ENCODE measurements at places on chromosomes 5 and 9. TPM values are rescaled to one million over a fixed set of nuclear protein-coding genes. Genes with fewer than 3 reads are reported as not detected.

The PTPN3 gene
- 14.4 TPM for total RNA-seq

DNA sequence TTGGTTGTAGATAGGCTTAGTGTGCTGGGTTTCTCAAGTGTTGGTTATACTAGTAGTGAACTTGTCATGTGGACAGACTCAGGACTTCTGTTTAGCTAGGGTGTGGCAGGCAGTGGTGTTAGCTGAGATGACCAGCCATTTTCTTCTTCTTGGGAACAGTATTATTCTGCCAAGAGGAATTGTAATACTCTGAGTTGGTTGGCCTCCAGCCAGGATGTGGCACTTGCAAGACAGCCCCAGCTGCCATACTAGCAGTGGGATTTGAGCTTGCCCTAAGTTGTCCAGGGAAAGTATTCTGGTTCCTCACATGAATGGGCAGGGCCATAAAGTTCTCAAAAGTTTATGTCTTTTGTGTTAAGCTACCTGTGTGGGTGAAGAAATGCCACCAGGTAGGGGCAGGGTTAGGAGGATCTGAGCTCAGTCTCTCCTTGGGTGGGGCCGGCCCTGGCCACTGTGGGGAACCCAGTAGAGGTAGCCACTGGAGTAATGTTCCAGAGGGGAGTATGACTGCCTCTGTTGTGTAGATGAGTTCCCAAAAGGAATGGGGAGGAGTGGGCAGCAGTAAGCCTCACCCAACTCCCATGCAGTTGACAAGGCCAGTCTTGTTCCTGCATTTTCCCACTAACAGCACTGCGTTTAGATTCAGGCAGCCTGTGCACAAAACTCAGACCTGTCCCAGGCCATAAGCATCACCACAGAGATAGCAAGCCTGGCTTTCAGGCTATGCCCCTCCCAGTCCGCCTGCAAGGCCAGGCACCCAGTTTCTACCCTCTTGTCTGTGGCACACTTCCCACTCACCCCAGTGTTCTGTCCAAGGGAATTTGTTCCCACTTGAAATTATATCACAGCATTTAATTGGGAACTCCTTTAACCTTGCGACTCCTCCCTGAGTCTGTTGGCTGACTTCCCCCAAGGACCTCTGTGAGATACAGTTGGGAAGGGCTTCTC lies 250.7 kb downstream of the ANXA1 start:
- no peak for DNase-seq
- no peaks in the 10 kb centered on the region for H3K36me3 ChIP-seq
- no peaks in the 10 kb centered on the region for H3K27me3 ChIP-seq
- no peak overlapping the region for H3K4me3 ChIP-seq
- no peaks in the 10 kb centered on the region for H3K4me1 ChIP-seq

The OR1K1 gene
- total RNA-seq: not detected

DNA sequence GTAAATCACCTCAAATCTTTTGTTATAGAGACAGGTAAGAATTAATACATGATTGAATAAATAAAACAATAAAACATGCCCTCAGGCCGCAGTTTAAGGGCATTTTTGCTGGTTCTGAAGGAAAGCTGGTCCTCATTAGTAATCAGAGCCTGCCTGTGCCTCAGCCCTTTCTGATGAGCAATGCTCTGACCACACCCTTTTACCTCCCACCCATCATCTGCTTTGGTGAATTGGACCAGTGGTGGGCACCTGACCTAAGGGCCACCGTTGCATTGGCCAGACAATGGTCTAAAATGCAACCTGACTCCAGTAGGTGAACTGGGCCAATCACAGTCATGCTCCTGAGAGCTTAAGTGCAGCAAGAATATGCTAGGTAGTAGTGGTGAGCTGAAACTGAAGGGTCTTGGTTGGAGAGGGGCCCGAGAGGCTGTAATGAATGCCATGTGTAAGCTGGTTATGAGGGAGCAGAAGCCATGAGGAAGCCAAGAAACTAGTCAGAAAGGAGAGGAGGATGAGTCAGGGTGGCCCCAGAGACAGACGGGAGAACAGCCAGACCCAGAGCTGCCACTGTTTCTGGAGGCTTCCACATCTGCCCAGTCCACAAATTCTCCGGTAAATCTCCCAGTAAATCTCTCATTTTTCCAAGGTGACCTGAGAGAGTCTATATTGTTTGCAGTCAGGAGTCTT lies 45.5 kb upstream of the ZSWIM6 start:
- H3K4me1 ChIP-seq: no peaks in the 10 kb centered on the region
- H3K4me3 ChIP-seq: no peak overlapping the region
- H3K27me3 ChIP-seq: no peaks in the 10 kb centered on the region
- no peak for DNase-seq
- no peaks in the 10 kb centered on the region for H3K36me3 ChIP-seq
- no peak overlapping the region for H3K27ac ChIP-seq

GRCh38 chr5:142865631-142866030 lies 95.5 kb downstream of the ARHGAP26 start:
- no peaks in the 10 kb centered on the region for H3K4me1 ChIP-seq
- no peak for DNase-seq
- no peaks in the 10 kb centered on the region for H3K36me3 ChIP-seq

DNA sequence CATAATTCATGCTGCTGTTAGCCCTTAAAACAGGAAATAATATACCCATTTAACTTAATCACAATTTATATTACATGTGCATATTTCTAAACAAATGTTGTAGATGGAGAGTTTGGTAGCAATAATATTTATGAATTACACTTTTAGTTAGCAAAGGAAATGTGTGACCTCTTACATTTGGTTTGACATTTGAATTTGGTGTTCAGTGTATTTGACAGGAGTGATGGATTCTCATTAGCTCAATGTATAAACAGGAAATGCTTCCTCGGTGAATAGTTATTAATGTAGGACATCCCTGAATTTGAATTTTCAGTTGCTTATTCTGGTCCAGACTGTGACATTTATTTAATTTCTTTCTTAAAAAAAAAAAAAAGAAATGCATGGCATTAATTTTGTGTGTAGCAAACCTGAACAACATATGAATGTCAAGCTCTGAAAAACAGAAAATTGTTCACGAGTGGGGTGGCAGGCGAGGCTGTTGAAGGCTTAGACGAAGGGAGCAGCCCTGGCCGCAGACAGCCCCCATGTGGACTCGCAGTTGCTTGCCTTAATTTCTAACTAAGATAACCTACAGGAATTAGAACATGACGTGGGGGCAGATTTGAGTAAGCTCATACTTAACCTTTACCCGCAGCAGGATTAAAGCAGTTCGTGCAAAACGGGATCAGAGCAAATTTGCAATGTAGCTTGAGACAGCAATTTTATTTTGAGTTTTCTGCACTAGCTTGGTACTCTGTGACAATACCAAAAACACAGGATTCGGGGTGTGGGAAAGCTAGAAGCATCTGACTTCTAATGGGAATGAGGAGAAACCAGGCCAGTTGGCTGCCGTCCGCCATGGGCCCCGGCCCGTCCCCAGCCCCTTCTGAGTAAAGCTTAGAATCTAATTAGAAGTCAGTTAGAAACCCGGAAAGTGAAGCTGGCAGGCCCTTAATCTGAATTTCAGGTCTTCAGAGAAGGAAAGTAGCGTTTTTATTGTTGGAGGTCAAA lies 134.3 kb downstream of the MACROH2A1 start:
- H3K4me1 ChIP-seq: no peaks in the 10 kb centered on the region
- no peaks in the 10 kb centered on the region for H3K36me3 ChIP-seq
- DNase-seq: no peak
- no peak overlapping the region for H3K27ac ChIP-seq

- H3K27me3 ChIP-seq: no peaks in the 10 kb centered on the region
- H3K27ac ChIP-seq: no peak overlapping the region
- no peaks in the 10 kb centered on the region for H3K36me3 ChIP-seq
- H3K4me1 ChIP-seq: no peaks in the 10 kb centered on the region
- H3K4me3 ChIP-seq: no peak overlapping the region
Measured at GRCh38 chr9:80491086-80491696, 919.4 kb downstream of the TLE4 start.

The SMIM32 gene
- not detected for total RNA-seq

GRCh38 chr5:50874306-50875001 lies 208.0 kb downstream of the PARP8 start:
- H3K36me3 ChIP-seq: no peaks in the 10 kb centered on the region
- H3K4me1 ChIP-seq: no peaks in the 10 kb centered on the region
- H3K27me3 ChIP-seq: no peaks in the 10 kb centered on the region
- H3K27ac ChIP-seq: no peak overlapping the region
- no peak overlapping the region for H3K4me3 ChIP-seq

The CD74 gene
- total RNA-seq: 393 TPM

The CDO1 gene
- total RNA-seq: 47.7 TPM

The ISOC1 gene
- total RNA-seq: 23.9 TPM

DNA sequence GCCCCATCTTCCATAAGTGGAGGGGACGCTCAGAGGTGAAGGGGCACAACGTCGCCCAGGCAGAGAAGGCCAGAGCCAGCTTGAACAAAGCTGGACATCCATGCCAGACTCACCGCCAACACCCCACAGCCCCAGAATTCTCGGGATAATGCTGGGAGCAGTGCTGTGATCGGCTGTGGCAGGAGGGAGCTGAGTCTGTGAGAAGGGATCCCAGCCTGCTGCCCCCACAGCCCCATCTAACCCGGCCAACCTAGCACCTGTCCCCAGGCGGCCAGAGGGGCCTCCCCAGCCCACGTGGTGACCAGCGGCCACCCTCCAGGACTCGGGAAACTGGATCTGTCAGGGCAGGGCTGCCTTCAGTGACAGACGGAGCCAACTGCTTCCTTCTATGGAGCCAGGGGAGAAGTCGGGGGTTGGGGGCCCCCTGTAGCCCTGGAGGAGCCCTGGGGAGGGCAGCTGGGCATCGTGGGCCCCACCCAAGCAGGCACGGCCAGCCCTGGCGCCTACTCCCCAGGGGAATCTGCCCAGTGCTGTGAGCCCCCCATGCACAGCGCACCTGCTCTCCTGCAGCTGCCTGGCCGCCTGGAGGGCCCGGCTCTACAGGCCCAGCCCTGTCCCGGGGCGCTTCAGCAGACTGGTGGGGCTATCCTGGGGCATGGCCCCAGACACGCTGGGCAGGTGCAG lies 6.0 kb downstream of the BRD3 start:
- H3K4me3 ChIP-seq: peak overlapping the region; percentile 40
- no peaks in the 10 kb centered on the region for H3K36me3 ChIP-seq
- DNase-seq: no peak
- H3K27me3 ChIP-seq: no peaks in the 10 kb centered on the region
- no peak overlapping the region for H3K27ac ChIP-seq

GRCh38 chr9:116276651-116277121 lies 123.1 kb downstream of the PAPPA start:
- no peaks in the 10 kb centered on the region for H3K36me3 ChIP-seq
- no peaks in the 10 kb centered on the region for H3K4me1 ChIP-seq
- H3K4me3 ChIP-seq: no peak overlapping the region
- H3K27me3 ChIP-seq: no peaks in the 10 kb centered on the region

The NACC2 gene
- total RNA-seq: 19.3 TPM

- H3K27me3 ChIP-seq: no peaks in the 10 kb centered on the region
- H3K4me1 ChIP-seq: no peaks in the 10 kb centered on the region
- no peak overlapping the region for H3K27ac ChIP-seq
- no peak overlapping the region for H3K4me3 ChIP-seq
- H3K36me3 ChIP-seq: no peaks in the 10 kb centered on the region
Measured at GRCh38 chr5:174141398-174141797, 95.9 kb downstream of the NSG2 start.

DNA sequence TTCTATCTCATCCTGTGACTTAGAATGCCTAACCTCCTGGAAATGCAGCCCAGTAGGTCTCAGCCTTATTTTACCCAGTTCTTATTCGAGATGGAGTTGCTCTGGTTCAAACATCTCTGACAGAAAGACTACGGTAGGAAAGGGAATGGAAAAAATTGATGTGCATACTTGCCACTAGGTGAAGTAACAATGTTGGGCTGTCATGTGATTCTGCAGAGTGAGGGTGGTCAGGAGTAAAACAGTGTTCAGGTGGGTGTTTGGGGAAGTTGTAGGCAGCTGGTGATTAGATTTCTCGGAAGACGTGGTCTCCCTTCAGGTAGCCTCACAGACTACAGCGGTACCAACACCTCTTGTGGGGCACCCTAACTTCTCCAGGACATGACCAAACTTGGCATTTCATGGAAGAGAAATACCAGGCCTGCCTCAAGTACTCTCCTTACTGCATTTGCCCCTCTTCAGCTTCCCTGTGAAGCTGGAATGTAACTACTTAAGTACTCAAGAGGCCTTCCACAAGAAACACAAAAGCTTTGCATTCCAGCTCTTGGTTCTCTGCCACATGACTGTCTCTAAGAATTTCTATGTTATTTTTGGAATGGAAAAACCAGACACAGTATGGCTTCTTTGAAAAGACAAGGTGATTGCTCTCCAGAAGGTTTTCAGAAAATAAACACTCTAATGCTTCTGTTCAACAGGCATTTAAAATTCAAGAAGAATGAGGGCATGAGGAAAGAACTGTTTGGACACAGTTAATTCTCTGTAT lies 17.4 kb upstream of the ENTREP1 start:
- H3K27me3 ChIP-seq: no peaks in the 10 kb centered on the region
- peak overlapping the region; percentile 75 for H3K27ac ChIP-seq
- no peak for DNase-seq
- no peak overlapping the region for H3K4me3 ChIP-seq
- H3K4me1 ChIP-seq: no peaks in the 10 kb centered on the region

The GDNF gene
- total RNA-seq: 0.33 TPM

- peak; percentile 85 for DNase-seq
- H3K27me3 ChIP-seq: no peaks in the 10 kb centered on the region
- H3K36me3 ChIP-seq: no peaks in the 10 kb centered on the region
- H3K27ac ChIP-seq: no peak overlapping the region
- H3K4me3 ChIP-seq: no peak overlapping the region
Measured at GRCh38 chr9:107340920-107341632, 58.0 kb downstream of the RAD23B start.

GRCh38 chr5:83253720-83254119 lies 176.4 kb downstream of the XRCC4 start:
- H3K36me3 ChIP-seq: no peaks in the 10 kb centered on the region
- H3K4me3 ChIP-seq: no peak overlapping the region
- no peaks in the 10 kb centered on the region for H3K4me1 ChIP-seq
- no peak overlapping the region for H3K27ac ChIP-seq
- H3K27me3 ChIP-seq: no peaks in the 10 kb centered on the region

DNA sequence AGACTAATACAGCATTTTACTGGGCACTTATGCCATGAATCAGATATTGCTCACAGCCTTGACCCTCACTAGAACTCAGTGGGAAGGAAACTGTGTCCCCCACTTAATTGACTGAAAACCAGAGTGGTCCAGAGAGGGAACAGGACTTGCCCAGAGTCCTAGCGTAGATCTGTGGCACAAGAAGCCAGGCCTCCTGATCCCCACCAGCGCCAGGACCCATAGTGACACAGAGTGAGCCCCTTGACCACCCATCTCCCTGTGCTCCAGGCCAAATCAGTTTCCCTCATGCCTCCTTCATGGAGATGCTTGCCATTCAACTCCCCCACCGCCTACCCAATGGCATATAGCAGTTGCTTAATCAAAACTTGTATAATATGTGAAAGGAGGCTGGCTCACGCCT lies 8.3 kb downstream of the KIF12 start:
- DNase-seq: no peak
- H3K27me3 ChIP-seq: no peaks in the 10 kb centered on the region
- H3K36me3 ChIP-seq: no peaks in the 10 kb centered on the region
- no peak overlapping the region for H3K27ac ChIP-seq
- H3K4me3 ChIP-seq: no peak overlapping the region
- H3K4me1 ChIP-seq: no peaks in the 10 kb centered on the region

The CXCL14 gene
- 45.5 TPM for total RNA-seq

The AQP3 gene
- 47.9 TPM for total RNA-seq

- no peaks in the 10 kb centered on the region for H3K27me3 ChIP-seq
- H3K4me3 ChIP-seq: no peak overlapping the region
- no peak for DNase-seq
- no peak overlapping the region for H3K27ac ChIP-seq
- no peaks in the 10 kb centered on the region for H3K36me3 ChIP-seq
Measured at GRCh38 chr5:8135742-8136141, 266.8 kb downstream of the MTRR start.

Data from breast epithelium (tissue), 4 donors.